Stimulated activated CD4-positive, alpha-beta T cell treated with anti-CD3 and anti-CD28 coated beads, Interleukin-2, amount 100 ng/mL, for 24 hours (primary cell): ENCODE measurements at places on chromosomes 3 and 15.
A peak's percentile ranks its signal among the peaks of the same experiment; 100 is the strongest.

DNA sequence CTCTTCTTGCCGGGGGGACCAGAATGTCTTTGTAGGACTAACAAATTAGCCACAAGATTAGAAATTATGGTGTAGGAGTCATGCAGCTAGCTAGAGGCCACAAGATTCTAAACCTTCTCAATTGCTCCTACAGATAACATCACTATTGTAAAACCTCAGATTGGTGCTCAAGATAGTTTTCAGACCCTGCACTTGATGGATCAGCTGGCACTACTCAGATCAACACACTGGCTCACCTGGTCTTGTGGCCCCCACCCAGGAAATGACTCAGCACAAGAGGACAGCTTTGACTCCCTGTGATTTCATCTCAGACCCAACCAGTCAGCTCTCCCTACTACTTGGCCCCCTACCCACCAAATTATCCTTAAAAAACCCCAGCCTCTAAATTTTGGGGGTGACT, 124.1 kb upstream of the RASGRP1 start:
- DNase-seq, result peak; percentile 69

DNA sequence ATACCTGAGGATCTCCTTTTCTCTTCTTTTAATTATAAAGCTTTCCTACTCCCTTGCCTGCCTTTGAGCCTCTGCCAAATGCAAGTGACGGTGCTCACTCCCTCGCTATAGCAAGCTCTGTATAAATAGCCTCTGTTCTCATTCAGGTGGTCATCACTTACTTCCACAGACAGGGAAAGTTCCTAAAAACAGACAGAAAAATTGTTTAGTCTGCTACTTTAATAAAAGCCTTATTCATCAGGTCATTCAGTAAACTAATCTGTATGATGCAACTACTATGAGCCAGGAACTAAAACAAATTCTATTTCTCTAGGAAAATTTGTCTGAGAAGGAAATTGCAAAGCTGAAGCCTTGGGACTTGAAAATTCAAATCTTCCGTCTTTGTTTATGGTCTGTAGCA, 10.2 kb upstream of the DLG1 start:
- DNase-seq, result no peak

- no peak for DNase-seq
Observed at GRCh38 chr3:124207873-124208485, 216.1 kb upstream of the ROPN1 start.

GRCh38 chr3:130576375-130577266, 59.6 kb downstream of the COL6A6 start:
- no peak for DNase-seq

- no peak for DNase-seq
Observed at GRCh38 chr15:32671339-32672325, 30.1 kb downstream of the SCG5 start.

GRCh38 chr3:170614214-170614966, 28.5 kb upstream of the SLC7A14 start:
- DNase-seq, result no peak

- peak; percentile 50 for DNase-seq
Observed at GRCh38 chr3:153162513-153163392, 727 bp downstream of the RAP2B start.

- DNase-seq, result no peak
Observed at GRCh38 chr3:123085293-123085931, 18.6 kb downstream of the PDIA5 start.

GRCh38 chr15:53564647-53565046, 194.8 kb downstream of the WDR72 start:
- DNase-seq, result no peak

DNA sequence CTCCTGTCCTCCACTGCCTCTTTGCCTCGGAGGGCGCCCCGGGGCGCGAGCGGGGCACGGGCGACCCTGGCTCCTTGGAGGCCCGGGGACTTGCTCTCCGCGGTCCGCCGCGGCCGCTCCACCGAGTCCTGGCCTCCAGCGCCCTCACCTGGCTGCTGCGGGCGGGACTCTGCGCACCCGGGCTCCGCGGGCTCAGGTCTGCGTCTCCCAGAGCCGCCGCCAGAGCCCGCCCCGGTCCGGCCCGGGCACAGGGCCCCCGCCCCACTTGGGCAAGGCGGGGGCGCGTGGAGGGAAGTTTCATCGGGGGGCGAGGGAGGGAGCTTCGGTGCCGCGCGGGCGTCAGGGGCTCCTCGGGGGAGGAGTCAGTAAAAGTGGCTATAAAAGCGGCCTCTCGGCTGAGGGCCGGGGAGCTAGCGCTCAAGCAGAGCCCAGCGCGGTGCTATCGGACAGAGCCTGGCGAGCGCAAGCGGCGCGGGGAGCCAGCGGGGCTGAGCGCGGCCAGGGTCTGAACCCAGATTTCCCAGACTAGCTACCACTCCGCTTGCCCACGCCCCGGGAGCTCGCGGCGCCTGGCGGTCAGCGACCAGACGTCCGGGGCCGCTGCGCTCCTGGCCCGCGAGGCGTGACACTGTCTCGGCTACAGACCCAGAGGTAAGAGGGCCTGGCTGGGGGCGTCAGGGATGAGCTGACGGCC, at the start of gene CEMIP:
CEMIP (plus strand) TSS at position 407 of the 694 bp plus-strand sequence. CDS start 94,510 bp downstream, outside the sequence.
- peak; percentile 48 for DNase-seq

GRCh38 chr15:87942316-87942715, 314.2 kb downstream of the NTRK3 start:
- DNase-seq, result no peak

DNA sequence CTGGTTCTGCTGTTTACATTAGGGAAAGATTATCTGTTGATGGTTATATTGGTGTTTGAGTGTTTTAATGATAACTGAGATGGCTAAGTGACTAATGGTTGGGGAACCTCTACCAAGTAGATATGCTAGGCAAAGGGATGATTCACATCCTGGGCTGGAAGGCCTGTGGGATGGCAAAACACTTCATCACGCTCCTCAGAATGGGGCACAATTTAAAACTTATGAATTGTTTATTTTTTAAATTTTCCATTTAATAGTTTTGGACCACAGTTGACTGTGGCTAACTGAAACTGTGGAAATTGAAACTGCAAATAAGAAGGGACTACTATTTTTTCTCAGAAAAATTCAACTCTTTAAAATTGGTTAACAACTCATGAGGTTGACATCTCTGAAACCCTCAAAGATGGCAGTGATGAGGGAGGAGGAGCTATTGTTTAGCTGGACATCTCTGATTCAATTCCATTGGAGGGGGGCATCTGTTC, 100.5 kb upstream of the ZBED2 start:
- peak; percentile 22 for DNase-seq

GRCh38 chr3:188664795-188665194, 507.0 kb upstream of the TPRG1 start:
- no peak for DNase-seq

GRCh38 chr3:39466988-39467387, 492 bp upstream of the MOBP start:
- DNase-seq, result no peak

DNA sequence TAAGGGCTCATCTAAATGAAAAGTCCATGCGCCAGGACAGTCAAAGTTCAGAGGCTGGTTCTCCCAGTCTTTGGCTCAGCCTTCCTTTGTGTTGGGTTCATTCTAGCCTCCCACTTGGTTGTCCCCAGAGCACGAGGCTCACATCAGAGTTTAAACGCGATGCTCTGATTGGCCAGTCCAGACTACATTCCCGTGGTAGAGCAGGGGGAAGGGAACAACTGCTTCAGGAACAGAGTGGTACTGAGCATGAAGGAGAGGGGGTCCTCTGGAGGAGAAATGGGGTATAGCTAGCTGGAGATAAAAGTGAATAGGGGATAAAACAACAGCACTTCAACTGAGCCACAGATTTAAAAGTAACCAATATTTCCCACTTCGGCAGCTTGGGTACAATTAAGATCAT, 32.2 kb downstream of the ANAPC13 start:
- DNase-seq, result no peak

DNA sequence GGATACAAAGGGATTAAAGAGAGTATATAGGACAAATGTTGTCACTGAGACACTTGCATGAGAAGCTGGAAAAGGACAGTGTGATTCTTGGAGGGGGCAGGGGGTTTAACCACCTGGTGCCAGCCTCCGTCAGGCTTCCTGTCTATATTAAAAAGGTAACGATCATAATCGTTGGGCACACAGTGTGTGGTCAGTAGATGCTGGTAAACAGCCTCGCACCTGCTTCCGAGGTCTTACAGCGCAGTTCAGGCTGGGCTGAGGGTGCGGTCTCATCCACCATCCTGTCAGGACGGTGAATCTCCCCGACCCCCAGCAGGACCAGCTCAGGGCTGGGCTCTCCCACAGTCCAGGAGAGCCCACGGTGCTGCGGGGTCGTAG, 47.7 kb upstream of the SMAD6 start:
- DNase-seq, result no peak

- DNase-seq, result no peak
Observed at GRCh38 chr3:117193390-117193789, 483.8 kb downstream of the TUSC7 start.

DNA sequence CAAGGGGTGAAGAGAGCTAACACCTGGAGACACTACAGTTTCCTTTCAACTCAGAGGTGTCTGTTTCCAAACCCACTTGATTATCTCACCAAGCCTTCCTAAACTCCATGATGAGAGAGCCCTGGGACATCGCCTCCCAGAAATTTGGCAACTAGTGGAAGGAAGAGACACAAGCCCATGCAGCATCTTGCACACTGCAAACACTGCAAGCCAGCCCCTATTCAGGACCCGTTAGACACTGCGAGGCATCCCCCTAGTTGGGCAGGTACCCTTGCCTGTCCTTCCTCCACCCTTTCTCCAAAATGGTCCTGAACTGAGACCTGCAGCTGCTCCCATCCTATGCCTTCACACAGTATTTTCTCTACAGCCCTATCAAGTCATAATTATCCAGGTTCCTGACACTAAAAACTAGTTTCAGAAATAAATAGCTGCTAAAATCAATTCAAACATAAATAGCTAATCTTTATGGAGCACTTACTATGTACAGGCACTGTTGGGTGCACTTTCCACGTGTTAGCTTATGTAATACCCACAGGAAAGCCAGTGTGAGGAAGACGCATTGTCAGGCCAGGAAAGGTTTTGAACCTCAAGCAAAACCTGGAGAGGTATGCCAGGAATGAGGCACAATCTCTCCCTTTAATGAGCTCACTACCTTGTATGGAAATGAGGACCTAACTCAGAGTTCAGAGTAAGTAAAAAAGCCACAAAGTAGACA, 2.8 kb downstream of the MAGI1 start:
- DNase-seq, result no peak

GRCh38 chr3:123036352-123037014, 8.9 kb upstream of the SEMA5B start:
- DNase-seq, result no peak

GRCh38 chr3:14424711-14425580, 22.5 kb downstream of the SLC6A6 start:
- peak; percentile 21 for DNase-seq

DNA sequence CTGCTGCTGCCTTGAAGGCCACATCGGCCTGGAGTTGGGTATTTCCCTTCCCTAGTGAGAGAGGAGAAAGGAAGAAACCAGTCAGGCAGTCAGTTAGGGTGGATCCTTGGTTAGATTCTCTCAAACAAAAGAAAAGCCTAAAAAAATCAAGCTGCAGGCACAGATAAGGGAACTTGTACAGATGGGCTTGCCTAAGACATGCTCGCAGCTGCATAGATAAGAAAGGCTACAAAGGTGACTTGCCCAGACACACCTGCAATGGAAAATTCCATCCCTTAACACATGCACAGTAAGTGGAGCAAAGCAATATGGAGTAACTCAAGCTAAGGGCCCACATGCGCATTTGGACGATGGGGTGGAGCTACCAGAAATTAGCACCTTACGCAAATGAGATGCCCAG, 199.7 kb upstream of the ARPP21 start:
- DNase-seq, result no peak

- no peak for DNase-seq
Observed at GRCh38 chr15:48121849-48122248, 1.1 kb downstream of the SLC24A5 start.

DNA sequence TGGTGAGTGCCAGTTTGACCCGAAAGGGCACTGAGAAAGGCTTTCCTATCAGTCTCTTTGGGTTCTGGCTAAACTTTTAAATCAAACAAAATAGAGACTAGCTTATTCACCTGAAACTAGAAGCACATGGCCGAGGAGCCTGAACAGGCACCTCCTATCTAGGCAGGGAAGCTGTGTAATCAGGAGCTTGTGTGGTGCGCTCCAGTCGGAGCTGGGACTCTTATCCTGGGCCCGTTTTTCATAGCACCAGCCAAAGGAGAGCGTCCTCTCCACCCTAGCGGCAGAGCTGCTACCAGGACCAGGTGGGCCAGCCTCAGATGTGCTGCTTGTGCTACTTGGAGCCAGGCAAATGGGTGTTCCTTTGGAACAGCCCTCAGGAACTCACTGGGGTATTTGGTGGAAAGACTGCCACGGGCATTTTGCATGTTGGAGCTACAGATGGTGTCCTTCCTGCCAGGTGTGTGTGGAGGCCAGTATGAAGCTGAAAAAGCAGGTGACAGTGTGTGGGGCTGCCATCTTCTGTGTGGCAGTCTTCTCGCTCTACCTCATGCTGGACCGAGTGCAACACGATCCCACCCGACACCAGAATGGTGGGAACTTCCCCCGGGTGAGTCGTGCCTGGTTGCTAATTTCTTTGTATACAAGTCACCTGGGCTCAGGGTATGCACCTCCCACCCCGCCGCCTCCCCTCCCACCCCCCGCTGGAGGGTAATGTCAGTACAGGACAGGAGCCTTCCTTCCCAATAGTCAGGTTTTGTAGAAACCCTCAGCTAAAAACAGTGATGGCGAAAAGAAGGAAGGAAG, 833 bp downstream of the MAN2A2 start:
- DNase-seq, result peak; percentile 19

DNA sequence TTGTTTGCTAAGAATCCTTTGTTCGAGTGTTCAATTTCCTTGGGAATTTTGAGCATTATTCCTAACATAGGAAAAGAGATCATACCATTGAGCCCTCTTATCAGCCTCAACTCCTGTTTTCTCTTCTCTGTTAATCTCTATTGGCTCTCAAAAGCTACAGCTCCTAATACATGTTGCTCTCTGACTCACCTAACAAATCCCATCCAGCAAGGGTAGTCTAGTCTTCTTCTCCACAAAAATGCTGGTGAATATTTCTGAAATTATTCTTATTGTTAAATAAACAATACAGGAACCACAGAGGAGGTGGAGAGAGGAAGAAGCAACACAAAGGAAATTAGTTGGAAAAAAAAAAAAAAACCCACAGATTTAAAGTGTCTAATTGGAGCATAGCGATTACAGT, 325.8 kb upstream of the NAALADL2 start:
- DNase-seq, result no peak

- DNase-seq, result peak; percentile 68
Observed at GRCh38 chr15:34038871-34039789, at the start of gene AVEN. Gene AVEN, minus strand, starts transcription at chr15:34039204. Its CDS starts 158 bp downstream, at chr15:34039046.

GRCh38 chr3:119240101-119240590, 532 bp downstream of the B4GALT4 start:
- DNase-seq, result no peak

GRCh38 chr3:190208196-190208595, 87.5 kb upstream of the P3H2 start:
- DNase-seq, result no peak

GRCh38 chr3:141234283-141234682, 2.7 kb downstream of the PXYLP1 start:
- DNase-seq, result no peak

GRCh38 chr3:67946436-67946835, 292.0 kb upstream of the SUCLG2 start:
- DNase-seq, result no peak

GRCh38 chr3:102085431-102086176, 236.3 kb downstream of the NFKBIZ start:
- DNase-seq, result no peak
